ENCODE measurements at places on chromosomes 13 and 19.

GRCh38 chr19:49475995-49476880, 2.2 kb downstream of the FLT3LG start:
- no peak for DNase-seq

DNA sequence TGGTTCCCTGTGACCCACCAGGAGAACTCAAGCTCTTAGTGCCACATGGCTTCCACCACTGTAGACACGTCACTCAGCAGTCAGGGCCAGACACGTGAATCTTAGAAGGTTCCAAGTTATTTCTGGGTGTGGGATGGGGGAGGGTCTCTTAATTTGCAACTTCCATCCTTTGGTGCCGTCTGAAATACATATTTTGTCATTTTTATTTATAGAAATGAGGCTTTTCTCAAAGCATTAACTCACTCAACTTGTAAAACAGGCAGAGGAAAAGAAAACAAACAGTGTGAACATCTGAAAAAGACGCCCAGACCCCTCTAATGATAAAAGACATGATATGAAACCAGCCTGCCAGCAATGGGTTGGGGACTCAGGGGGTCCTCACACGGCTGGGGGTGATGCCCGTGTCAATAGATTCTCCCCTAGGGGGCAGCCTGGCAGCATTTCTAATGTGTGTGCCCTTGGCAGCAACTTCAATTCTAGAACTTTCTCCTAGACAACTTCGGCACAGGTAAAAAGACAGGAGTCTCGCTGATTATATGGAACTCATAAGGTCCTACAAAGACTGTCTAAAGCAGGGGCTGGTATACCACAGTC, 15.4 kb downstream of the PIP5K1C start:
- no peak for DNase-seq

DNA sequence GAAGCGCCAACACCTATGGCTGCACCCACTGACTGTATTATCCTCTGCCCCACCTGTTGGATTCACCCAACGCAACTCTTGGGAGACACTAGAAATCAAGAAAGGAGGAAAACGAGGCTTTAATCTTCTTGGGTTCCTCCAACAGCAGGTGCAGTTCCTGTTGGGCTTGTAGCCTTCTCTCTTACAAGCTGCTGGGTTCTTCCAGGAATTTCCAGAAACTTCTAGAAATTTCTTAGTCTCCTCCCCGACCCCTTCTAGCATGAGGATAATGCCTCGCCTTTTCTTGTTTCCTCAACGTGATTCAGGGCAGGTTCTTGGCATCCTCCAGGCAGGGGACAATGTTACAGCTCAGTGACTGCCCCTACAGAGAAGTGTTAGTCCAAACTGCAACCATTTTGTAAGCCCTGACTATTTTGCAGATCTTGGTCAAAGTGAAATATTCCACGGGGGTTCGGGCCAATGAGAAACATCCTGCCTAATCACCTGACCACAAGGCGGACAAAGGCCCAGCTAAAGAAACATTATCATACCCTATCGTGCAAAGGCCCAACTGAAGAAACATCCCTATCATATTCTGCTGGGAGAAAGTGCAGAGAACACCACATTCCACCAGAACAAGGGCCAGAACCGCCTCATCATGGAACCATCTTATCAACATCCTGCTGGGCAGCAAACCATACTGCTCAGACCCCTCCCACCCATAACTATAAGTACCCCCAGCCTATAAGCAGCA, 614 bp upstream of the PNMA8A start:
- no peak for DNase-seq

DNA sequence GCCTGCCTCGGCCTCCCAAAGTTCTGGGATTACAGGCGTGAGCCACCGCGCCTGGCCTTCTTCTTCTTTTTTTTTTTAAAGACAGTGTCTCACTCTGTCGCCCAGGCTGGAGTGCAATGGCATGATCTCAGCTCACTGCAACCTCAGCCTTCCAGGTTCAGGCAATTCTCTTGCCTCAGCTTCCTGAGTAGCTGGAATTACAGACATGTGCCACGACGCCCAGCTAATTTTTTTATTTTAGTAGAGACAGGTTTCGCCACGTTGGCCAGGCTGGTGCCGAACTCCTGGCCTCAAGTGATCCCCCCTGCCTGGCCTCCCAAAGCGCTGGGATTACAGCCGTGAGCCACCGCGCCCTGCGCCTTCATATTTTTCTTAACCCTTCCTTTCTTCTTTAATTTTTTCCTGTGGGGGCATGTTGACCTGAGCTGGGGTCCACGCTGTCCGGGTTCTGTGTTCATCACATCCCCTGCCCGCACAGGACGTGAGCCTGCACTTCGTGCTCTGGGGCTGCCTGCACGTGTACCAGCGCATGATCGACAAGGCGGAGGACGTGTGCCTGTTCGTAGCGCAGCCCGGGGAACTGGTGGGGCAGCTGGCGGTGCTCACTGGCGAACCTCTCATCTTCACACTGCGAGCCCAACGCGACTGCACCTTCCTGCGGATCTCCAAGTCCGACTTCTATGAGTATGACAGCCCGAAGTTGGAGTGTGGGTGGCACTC, 14.1 kb downstream of the PNPLA6 start:
- DNase-seq: no peak

- no peak for DNase-seq
Measured at GRCh38 chr13:74839656-74840055, 642.3 kb downstream of the TBC1D4 start.

DNA sequence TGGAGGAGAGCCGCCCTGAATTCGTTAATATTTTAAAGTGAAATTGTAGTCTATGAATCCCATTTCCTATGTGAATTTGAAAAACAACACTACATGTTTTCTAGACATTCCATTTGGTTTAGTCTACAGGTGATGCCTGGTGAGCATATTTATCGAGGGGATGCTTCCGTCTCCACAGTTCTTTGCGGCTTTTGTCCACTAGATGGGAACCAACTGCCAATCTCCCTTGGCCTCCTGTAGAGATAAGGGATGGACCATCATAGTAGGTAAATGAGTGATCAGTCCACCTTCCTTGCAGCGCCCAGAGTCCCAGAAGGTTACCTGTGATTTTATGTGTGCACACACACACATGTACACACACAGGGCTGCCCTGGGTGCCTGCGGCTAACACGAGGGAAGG, 289.8 kb upstream of the SOX21 start:
- no peak for DNase-seq

DNA sequence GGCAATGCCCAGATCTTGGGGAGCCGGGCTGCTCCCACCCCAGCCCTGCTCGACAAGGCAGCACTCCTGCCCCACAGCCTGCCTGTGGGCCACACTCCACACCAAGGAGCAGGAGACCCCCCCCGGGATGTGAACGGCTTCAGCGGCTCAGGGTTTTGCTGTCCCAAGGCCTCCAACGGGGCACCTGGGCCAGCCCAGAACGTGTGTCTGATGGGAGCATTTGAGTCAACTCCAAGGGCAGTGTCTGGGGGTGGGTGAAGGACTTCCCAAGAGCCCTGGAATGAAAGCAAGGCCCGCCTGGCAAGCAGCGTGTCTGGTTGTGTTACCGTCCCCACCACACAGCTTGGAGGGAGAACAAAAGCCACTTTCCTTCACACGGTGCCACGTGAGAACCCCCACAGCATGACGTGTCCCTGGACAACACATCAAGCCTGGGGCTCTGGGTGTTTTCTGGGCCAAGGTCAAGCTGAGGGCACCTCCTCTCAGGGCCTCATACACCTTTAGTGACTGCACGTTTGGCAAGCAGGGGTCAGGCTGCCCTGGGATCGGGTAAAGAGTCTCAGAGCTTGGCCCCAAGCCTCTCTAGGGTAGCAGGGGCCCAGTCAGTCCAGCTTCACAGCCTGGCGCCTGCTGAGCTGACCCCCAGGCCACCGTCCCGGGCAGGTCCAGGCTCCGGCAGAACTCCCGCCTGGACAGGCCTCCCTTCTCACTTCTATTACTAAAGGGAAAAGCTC, 6.0 kb downstream of the C13orf46 start:
- DNase-seq: no peak

DNA sequence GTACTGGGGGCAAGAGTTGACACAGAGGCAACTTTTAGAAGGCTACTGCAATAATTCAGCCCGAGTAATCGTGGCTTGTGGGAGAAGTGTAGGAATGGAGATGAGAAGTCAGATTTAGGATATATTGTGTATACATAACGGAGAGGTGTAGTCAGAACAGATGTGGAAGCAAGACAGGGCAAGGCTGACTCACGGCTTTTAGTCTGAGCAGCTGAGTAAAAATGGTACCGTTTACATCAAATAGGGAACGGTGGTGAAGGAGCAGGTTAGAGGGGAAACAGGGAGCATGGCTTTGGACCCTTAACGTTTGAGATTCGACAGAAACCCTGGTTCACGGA, 796 bp upstream of the LSM14A start:
- no peak for DNase-seq

DNA sequence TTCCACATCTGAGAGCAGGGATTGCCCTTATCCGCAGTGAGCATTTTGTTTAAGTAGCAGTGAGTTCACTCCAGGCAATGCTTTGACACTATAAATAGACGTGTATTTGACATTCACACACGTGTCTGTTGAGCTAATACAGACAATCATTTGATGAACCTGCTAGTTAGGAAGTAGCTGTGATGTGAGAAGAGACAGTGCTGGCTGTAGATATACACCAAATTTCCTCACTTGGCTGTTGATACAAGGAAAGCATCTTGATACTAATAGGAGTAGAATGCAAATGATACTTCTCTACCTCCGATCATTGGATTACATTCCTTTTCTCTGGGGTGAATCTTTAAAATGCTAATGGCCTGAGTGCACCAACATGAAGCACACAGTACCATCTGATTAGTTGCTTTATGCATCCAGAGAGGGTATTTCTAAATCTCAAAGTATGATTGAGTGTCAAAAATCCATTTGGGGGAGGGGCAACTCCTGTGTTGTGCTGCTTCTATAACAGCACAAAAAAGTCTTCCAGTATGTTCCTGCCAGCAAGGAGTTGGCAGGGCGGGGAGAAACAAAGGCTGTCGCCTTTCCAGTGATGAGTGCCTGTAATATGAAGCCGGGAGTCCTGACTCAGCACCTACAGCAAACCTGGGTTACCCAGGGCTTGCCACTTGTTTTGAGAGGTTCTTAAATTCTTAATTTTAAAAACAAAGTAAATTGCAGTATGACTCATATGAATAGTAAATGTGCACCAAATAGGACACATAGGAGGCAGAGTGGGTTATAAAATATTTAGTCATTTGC, 7.0 kb downstream of the CUL4A start:
- DNase-seq: peak; percentile 17

GRCh38 chr13:33345842-33346241, 60.3 kb upstream of the STARD13 start:
- DNase-seq: no peak

DNA sequence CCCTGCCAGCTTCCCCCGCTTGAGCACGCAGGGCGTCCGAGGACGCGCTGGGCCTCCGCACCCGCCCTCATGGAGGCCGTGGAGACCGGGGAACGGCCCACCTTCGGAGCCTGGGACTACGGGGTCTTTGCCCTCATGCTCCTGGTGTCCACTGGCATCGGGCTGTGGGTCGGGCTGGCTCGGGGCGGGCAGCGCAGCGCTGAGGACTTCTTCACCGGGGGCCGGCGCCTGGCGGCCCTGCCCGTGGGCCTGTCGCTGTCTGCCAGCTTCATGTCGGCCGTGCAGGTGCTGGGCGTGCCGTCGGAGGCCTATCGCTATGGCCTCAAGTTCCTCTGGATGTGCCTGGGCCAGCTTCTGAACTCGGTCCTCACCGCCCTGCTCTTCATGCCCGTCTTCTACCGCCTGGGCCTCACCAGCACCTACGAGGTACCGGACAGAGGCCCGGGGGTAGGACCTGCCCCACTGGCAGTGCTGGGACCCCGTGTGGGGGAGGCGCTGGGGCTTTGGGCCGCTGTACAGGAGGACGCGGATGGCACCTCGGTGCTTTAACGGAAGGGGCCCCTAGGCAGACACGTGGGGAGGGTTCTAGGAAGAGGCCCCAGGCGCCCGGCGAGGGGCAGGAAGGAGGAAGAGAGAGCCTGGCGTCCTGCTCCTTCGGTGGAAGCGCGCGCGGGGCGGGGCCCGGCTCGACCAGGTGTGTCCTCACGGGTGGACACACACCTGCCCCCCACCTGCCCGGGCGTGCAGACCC, 681 bp downstream of the SLC5A5 start:
- no peak for DNase-seq

GRCh38 chr19:15563325-15563794, 51.7 kb upstream of the CYP4F8 start:
- DNase-seq: no peak
